Dermis microvascular lymphatic vessel endothelial cell (primary cell): ENCODE measurements at places on chromosomes 11 and 22.

- no peak for DNase-seq
Observed at GRCh38 chr22:19011075-19011474, 75.0 kb upstream of the PRODH start.

- DNase-seq = no peak
Observed at GRCh38 chr22:44276706-44277356, 35.9 kb downstream of the SHISAL1 start.

GRCh38 chr11:131476266-131476665 is 105.9 kb downstream of the NTM start:
- DNase-seq = no peak

GRCh38 chr11:2996976-2997375 is 4.8 kb upstream of the NAP1L4 start:
- no peak for DNase-seq

GRCh38 chr22:20423008-20423905 is 14.4 kb downstream of the SCARF2 start:
- no peak for DNase-seq

- DNase-seq = no peak
Observed at GRCh38 chr11:5336331-5336730, 7.0 kb downstream of the OR51B5 start.

GRCh38 chr11:126892756-126893155 is 107.8 kb downstream of the KIRREL3 start:
- no peak for DNase-seq

GRCh38 chr11:60951904-60952741 is at the start of gene SLC15A3:
Gene SLC15A3, minus strand, starts transcription at chr11:60952176. Its CDS starts 625 bp downstream, at chr11:60951551.
- DNase-seq = peak; percentile 15

DNA sequence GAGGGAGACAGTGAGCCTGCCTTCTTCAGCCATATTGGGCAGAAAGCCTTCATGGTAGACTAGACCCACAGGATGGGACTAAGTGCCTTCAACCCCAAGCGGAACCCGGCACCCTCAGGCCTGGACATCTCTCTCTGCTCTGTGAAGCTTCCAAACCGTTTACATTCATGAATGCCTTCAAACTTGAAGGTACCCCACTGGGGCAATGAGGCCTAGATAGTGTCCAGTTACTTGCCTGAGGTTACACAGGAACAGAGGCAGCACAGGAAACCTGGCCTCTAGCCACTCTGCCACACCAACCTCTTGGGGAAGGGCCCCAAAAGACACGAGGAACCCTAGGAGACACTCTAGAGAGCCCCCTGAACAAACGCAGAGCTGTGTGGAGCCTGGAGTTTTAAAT is 14.5 kb upstream of the CYP2R1 start:
- no peak for DNase-seq
